Omental fat pad (tissue), 4 donors: ENCODE measurements at places on chromosomes 7 and 10. TPM values are rescaled to one million over a fixed set of nuclear protein-coding genes. Genes with fewer than 3 reads are reported as not detected.

DNA sequence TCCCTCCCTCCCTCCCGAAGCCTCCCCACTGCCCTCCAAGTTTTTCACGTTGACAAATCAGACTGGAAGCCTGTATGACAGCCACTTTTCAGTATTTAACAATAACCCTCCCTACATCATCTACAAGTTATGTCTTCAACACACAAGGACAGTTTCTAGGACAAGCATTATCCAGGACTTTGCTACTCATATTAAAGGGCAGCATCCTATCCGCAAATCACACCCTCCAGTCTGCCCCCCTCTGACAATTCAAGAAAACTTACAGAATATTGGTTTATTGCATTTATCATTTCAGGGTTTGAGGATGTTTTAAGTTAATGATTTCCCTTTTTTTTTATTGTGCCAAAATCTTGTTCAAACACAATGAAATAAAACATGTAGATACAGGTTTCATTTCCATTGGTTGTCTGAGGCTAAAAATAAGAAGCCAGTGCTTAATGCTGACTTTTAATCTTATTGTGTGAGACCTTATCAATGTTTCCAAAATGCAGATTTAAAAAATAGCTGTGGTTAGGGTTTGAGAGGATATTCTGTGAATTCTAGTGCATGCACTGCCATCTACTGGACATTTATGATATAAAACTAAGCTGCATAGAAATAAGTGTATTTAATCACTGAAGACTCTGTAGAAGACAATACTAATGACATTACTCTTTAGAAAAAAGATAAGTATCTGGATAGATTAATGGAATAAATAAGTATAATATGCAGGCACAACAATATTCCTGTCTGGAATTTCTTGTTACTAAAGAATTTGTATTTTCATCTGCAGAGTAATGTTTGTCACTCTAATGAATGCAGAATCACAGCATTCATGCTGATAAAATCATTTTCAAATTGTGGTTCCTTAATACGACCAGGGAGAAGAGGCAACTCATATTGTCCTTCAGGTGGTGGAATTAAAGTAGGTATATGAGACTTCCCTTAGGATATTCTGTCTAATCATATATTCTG is 64.1 kb downstream of the CAV1 start:
- DNase-seq: no peak

- no peak for DNase-seq
Observed at GRCh38 chr10:63628526-63629362, 107.5 kb downstream of the REEP3 start.

DNA sequence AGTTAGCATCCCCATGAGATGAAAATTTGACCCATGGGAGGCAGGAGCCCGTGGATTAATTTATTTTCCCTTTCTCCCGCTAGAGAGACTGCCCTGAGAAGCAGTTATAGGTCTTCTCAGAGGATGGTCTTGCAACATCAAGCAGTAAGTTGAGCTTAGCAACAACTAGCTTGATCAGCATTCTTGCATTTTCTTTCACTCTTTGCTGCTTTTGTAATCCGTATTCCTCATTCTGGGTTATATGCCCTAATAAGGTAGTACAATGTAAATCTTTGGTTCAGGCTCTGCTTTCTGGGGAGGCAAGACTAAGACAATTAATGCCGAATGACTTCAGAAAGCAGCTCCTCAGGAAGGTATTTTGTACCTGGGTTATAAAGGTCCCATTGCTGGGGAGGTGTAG is 146.8 kb downstream of the FZD1 start:
- DNase-seq: no peak

GRCh38 chr7:37943905-37944736 is 23.7 kb downstream of the EPDR1 start:
- DNase-seq: no peak

DNA sequence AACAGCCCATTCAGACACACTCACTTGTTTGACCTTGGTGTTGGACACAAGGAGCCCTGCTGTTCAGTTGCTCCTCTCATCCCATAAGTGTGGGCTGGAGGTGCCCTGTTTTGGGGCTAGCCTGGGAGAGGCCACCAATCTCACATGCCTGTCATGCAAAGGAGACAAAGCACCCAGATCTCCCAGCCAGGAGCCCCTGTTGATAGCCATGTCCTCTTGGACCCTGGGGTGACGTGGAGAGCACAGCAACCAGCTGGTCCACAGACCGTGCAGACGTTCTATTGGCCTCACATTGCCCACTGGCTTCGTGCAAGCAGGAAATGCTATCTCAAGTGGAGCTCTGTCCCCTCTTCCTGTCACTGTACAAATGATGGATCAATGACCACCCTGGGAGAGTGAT is 240.8 kb downstream of the RPS24 start:
- no peak for DNase-seq

DNA sequence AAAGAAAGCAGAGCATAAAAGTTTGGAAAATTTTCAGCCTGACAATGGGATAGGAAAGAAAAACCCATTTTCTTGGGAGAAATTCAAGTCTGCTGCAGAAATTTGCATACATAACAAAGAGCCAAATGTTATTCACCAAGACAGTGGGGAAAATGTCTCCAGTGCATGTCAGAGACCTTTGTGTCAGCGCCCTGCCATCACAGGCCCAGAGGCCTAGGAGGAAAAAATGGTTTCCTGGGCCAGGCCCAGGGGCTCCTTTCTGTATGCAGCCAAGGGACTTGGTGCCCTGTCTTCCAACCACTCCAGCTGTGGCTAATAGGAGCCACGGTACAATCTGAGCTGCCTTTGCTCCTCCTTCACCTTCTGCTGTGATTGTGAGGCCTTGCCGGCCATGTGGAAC is 189.1 kb upstream of the PITRM1 start:
- DNase-seq: no peak

DNA sequence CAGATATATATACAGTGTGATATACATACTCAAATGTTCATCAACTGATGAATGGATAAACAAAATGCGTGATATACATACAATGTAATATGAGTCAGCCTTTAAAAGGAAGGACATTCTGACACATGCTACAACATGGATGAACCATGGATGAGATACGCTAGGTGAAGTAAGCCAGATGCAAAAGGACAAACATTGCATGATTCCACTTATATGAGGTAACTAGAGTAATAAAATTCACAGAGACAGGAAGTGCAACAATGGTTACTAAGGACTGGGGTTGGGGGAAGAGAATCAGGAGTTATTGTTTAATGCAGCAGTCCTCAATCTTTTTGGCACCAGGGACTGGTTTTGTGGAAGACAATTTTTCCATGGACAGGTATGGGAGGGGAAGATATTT is 47.3 kb upstream of the PIK3AP1 start:
- no peak for DNase-seq

DNA sequence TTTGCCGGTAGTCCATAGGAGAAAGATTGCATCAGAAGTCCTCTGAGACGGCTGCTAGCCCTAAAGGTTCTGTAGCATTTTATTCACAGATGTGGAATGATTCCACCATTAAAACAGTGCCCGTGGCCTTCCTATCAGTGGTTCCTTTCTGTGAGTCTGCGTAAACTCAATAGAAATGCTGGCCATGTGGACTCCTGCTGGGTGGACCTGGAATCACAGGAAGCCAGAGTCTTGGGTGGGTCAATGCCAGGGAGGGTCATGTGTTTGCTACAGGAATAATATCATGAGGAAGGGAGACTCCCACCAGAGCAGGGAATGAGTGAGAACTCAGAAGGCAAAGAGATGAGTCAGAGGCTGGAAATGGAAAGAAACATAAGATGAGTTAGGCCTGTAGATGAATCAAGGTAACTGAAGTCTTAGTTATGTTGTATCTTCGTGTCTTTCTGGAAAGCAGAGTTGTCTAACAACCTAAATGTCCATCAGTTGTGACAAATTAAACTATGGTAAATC is 410.4 kb upstream of the AUTS2 start:
- no peak for DNase-seq

GRCh38 chr10:118843647-118844265 is 89.0 kb upstream of the CACUL1 start:
- no peak for DNase-seq

GRCh38 chr10:76723844-76724243 is 913.8 kb downstream of the KCNMA1 start:
- no peak for DNase-seq

- DNase-seq: no peak
Observed at GRCh38 chr10:227014-227413, 91.8 kb downstream of the ZMYND11 start.

Gene ASB10
- not detected for total RNA-seq

Gene MYL10
- total RNA-seq: not detected

Gene CDK14
- total RNA-seq: 26.8 TPM

Gene TMEM26
- total RNA-seq: 1.4 TPM
